ENCODE measurements at places on chromosomes 12 and 14.

- no peaks in the 10 kb centered on the region for H3K36me3 ChIP-seq
- H3K4me3 ChIP-seq, result no peak overlapping the region
- no peaks in the 10 kb centered on the region for H3K4me1 ChIP-seq
- no peak for DNase-seq
- no peaks in the 10 kb centered on the region for H3K27me3 ChIP-seq
These were observed 175.1 kb downstream of the NRXN3 start for GRCh38 chr14:78345131-78345744.

DNA sequence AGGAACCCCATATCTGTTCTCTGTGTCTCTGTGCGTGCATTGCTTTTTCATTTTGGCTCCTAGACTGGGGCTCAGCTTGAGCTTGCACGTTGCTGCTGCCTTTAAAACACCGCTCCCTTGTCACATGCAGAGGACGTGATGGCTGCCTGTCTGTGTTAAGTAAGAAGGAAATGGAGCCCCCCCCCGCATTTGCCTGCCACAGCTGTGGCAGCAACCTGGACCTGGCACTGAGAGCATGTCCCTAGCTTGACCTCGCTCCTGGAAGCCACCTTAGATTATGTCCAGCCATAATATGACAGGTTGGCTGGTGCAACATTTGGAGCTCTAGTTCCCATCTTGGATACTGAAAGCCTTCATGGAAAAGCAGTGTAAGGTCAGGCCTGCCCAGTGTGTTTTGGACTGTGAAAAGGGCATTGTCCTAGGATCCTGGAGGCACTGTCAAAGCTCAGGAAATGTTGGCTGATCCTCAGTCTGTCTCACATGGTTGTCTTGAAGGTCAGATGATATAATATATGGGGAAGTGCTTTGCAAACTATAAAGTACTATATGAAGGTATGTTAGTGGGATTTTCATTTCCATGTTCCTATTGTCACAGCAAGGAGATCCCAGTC lies 73.8 kb downstream of the PRKCH start:
- no peak overlapping the region for H3K27ac ChIP-seq
- DNase-seq, result no peak
- H3K4me1 ChIP-seq, result peaks cover 22% of the 10 kb centered on the region

DNA sequence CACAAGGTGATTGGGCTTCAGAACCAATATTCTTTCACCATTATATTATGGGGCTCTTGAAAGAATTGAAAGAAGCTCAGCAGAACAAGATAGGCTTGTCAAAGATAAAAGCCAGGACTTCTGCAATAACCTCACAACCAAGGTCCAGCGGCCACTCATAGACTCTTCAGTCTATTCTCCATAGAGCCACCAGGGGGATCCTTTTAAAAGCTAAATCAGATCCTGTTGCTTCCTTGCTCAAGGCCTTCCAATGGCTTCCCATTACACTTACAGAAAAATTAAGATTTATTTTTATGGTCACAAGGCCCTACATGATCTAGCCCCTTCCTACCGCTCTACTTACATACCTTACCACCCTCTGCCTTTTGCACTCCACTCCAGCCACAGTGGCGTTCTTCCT lies 169.6 kb downstream of the C12orf42 start:
- no peak for DNase-seq
- no peaks in the 10 kb centered on the region for H3K27me3 ChIP-seq
- H3K4me3 ChIP-seq, result no peak overlapping the region
- H3K36me3 ChIP-seq, result no peaks in the 10 kb centered on the region
- no peak overlapping the region for H3K27ac ChIP-seq

- no peak overlapping the region for H3K27ac ChIP-seq
- H3K36me3 ChIP-seq, result no peaks in the 10 kb centered on the region
- no peak overlapping the region for H3K4me3 ChIP-seq
- peaks cover 7% of the 10 kb centered on the region for H3K4me1 ChIP-seq
- no peak for DNase-seq
These were observed 34.0 kb upstream of the HECTD1 start for GRCh38 chr14:31241450-31242114.

DNA sequence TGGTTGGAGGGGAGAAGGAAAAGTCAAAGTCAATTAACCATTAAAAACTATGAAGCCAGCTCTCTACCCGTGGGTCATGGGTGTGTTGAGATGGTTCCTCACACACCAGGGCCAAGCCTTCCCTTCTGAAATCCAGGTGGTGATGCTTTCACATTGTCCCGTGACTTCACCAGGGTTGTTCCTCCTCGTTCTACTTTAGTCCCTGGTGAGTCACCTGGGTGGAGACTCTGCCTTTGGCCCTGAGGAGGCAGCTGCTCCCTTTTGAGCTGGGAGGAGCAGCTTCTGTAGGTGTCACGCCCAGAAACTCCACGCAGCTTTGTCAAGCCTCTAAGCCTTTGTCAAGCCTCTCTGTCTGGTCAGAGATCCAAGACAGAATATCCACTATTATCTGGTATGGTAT lies 348.3 kb downstream of the BMP4 start:
- no peak for DNase-seq
- no peaks in the 10 kb centered on the region for H3K27me3 ChIP-seq
- no peak overlapping the region for H3K4me3 ChIP-seq
- peaks cover 15% of the 10 kb centered on the region for H3K4me1 ChIP-seq

DNA sequence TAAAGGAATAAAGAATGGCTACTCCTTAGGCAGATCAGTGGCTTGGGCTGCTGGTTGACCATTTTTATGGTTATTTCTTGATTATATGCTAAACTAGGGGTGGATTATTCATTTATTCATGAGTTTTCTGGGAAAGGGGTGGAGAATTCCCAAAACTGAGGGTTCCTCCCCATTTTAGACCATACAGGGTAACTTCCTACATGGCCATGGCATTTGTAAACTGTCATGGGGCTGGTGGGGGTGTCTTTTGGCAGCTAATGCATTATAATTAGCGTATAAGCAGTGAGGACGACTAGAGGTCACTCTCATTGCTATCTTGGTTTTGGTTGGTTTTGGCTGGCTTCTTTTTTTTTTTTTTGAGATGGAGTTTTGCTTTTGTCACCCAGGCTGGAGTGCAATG lies 25.6 kb upstream of the JPH4 start:
- H3K27ac ChIP-seq, result no peak overlapping the region
- no peaks in the 10 kb centered on the region for H3K36me3 ChIP-seq
- H3K4me1 ChIP-seq, result peaks cover 58% of the 10 kb centered on the region

DNA sequence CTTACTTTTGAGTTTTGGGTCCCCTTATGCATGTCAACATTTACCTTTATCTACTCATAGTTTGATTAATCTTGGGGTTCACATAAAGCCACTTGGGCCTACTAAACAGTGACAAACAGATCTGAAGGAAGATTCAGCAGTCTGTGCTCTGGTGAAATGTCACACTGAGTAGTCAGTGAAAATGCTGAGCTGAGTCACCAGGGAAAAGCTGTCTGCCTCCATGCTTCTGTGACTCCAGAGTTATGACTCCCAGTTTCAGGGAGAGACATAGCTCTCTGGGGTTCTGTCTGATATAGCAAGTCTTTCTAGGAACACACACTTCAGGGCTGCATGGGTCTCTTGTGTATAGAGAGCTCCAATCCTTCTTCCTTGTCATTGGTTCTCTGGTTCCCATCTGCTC lies 406.3 kb upstream of the FAR2 start:
- H3K4me3 ChIP-seq, result no peak overlapping the region
- DNase-seq, result no peak
- H3K27me3 ChIP-seq, result no peaks in the 10 kb centered on the region
- H3K36me3 ChIP-seq, result no peaks in the 10 kb centered on the region
